ENCODE measurements at places on chromosomes 11 and 22.

DNA sequence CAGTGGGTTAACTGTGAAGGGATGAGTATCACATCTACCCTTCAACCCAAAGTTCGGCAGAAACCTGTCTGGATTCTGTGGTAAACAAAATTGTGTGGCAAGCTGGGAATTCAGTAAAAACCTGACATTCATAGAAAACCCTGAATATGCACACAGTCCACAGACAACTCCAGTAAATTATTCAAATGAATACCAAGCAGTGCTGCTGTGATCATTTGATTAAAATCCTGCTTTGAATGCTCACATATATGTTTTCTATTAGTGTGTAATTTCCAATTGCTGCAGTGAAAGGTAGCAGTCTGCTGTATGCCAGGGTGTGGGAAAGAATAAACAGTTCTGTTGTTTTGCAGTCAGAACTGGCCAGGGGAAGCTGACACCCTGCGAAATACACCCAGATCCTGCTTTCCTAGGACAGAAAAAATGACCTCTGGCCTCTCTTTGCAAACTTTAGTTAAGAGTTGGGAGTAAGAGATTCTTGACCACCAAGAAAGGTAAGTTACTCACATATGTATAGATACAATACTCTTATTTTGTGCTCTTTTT lies 217.8 kb downstream of the FAM76B start:
- no peak for DNase-seq

DNA sequence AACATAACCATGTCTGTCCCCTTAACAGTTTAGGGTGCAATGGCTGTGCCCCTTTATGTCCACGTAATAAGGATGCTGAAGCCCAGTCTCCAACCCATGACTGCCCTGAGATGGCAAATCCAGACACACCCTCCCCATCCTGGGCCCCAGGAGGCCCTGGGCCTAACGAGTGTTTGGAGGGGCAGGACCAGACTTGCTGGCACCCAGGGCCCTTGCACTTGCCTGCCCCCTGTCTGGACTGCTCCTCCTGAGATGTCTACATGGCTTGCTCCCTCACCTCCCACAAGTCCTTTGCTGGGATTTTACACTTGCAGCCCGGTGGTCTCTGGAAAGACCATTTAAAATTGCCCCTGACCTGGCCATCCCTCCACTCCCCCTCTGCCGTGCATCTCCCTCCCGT lies 132.2 kb upstream of the NECTIN1 start:
- no peak for DNase-seq

- DNase-seq = no peak
Observed at GRCh38 chr11:126834149-126834548, 166.4 kb downstream of the KIRREL3 start.

- DNase-seq = no peak
Observed at GRCh38 chr11:103112364-103112763, 3.1 kb downstream of the DYNC2H1 start.

GRCh38 chr22:50317674-50318073 lies 9.1 kb downstream of the DENND6B start:
- DNase-seq = no peak

- DNase-seq = no peak
Observed at GRCh38 chr11:77053217-77054015, 13.4 kb upstream of the CAPN5 start.

DNA sequence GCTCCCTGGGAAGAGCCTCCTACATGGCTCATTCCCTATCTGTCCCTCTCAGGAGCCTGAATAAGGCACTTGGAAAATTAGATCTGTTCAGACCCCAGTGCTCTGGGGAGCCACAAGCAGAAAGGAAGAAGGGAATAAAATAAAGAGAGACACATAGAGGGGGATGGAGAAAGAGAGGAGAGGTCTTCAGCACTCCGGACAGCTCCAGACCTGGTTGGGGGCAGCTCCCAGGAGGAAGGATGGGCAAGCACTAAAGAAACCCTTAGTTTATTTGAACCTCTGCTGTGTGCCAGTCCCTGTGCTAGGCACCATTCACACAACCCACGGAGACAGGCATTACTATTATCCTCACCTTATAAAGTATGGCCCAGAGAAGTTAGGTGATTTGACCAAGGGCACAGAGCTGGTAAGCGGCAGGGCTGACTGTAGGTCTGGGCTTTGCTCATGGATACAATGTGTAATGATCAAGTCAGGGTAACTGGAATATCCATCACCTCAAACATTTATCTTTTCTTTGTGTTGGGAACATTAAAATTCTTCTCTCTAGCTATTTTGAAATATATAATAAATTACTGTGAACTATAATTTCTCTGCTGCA lies 53.7 kb upstream of the LRRC32 start:
- no peak for DNase-seq

GRCh38 chr11:70887542-70887827 lies 364.9 kb downstream of the SHANK2 start:
- DNase-seq = no peak

DNA sequence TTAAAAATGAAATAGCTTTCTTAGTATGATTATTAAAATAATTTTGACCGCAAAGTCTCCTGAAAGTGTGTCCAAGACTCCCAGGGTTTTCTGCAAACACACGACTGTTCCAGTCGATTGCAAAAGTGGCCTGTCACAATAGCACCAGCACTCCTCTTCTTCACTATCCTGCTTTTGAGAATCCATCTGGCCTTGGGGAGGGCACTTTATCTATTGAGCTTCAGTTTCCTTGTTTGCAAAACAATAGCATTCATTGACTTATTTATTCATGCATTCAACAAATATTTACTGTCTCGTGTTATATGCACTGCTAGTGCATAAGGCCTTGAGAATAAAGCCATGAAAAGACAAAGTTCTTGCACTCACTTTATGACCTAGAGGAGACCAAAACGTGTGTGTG lies 96.2 kb upstream of the NTM start:
- no peak for DNase-seq

- DNase-seq = no peak
Observed at GRCh38 chr22:25360411-25360810, 141.0 kb downstream of the CRYBB2 start.

Measured in left forelimb (tissue), 1 donor.